ENCODE measurements at places on chromosomes 12 and 14.

DNA sequence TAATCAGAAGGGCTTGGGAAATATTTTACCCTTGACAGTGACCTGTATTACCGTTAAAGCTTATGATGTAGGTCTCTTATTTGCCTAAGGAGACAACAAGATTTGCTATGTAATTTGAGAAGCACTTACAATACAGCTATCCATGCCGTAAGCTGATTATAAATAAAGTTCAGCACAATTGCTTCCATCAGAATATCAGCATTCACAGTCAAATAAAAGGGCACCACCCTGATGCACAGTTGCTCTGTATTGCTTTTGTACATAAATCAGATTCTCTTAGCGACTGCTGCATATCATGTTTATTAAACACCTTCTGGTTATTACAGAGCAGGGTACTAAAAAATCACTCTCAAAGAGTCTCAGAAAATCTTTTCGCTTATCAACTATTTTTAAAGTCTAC is 67.3 kb upstream of the VRK1 start:
- no peak for DNase-seq

DNA sequence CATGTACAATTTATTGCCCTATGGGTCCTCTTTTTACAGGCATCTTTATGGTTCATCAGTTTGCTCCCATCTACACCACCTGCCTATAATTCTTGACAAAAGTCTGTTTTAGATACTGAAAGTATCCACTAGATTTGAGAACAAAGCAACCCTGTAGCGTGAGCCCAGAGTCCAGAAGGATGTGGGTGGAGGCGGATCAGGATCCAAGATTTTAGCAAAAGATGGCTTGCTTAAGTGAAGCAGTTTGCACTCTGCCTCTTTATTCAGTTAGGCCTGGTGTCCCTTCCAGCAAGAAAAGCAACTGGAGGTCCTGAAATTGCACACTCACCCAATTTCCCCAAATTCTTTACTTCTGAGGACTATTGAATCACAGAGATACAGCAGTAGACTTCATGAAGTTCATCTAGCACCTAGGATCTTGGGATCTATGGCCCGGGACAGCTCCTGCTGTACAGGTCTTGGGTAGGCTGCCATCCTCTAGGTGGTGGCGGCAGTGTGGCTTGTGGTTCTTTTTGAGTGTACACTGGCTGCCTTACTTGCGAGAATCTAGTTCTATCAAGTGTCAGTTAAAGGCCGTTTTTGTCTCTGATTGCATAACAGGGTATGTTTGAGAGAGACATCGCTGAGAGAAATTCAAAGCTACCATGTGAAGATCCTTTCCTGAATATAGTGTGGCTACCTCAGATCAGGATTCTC is 873.2 kb downstream of the NRXN3 start:
- DNase-seq: no peak

DNA sequence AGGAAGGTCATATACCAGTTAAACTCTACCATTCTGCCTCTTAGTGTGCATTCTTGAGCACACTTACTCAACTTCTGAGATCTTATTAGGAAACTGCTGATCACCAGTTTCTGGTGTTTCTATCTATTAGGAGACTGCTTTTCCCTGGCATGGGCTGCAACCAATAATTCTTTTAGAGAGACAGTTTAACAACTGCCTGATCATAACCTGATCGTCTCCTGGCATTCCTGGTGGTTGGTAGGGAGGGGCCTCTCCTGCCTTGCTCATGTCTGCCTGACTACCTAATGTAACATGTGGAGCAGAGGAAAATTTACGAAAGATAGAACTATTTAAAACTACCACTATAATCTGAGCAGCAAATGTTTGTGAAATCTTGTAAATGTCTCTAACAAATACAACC is 75.3 kb upstream of the MGAT4C start:
- DNase-seq: no peak

DNA sequence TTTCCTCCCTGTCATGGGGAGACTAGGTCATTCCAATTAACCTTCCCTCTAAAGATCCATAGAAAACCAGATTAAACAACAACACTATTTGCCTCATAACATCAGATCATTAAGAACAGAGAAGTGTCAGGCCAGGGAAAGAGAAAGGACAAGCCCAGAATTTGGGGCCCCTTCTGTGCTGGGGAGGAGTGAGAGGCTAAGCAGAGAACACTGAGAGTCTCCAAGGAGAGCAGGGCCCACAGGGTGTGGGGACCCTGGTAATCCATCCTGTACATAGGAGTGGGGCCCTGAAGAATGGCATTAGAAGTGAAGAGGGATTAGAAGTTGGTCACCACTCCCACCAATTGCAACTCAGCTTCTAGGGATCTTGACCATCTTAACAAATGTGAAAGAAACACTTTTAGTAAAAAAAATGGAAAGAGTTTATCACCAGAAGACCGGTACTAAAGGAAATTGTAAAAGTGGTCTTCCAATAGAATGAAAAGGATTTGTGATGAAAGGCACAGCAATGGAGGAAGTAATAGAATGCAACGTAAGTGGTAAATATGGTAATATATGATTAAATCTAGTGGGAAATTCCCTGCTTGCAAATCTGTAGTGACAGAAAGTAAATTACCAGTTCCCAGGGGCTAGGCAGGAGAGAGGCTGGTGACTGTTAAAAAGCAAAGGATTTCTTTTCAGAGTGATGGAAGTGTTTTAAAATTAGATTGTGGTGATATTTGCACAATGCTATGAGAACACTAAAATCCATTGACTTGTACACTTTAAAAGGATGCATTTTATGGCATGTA is 14.0 kb upstream of the TMTC1 start:
- DNase-seq: no peak

DNA sequence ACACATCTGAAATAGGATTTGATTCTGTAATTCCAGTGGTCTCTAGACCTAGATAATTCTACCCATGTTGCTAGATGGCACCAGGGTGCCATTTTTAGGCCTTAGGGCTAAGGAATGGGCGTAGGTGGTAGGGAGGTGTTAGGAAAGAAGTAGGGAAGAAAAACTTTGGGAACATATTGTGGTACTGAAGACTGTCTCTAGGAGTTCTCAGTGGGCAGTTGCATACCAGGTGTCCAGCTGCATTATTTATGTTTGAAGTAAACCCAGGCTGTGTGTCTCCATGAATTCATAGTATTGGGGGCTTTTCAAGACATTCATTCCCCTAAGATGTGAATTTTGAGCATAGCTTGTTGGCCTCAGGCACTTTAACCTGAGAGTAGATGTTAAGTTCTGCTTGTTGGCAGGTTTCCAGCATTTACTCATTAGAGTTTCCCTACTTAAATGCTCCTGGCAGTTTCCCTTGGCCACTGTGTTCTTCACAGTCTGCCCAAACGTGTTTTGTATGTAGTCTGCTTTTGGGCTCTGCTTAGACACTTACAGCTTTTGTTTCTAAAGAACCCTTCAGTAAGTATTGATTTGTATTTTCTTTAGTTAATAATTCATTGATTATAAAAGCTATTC is 31.5 kb upstream of the CCT2 start:
- peak; percentile 59 for DNase-seq

DNA sequence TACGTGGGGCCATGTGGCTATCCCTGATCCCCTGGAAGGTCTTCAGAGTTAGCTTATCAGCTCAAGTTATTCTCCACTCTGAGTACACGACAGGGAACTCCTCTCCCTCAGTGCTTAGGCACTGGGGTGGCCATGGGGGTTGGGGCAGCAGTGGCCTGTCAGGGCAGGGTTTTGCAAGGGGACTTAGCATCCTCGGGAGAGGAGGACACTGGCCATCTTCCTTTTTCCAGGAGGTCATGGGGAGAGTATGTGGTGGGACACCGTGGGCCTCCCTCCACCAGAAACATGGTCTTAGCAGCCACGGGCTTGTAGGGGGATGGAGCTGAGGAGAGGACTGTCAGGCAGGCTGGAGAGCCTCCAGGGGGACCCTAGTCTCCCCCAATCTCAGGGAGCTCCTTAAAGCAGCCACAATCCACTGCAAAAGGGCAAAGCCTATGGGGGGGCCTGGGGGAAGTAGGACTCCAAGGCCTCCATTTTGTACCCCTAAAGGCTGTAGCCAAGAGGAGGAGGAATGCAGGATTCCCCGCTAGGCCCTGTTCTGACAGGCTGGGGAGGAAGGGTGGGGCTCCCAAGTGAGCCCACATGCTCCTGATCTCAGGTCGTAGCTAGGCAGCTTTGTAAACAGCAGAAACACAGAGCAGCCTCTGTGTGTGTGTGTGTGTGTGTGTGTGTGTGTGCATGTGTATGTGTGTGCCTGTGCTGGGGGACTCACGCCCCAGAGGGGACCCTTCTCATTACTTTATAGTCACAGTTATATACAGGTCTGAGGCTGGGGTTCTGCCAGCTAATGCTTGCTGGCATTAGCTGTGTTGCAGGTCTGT is 36.6 kb downstream of the KRT80 start:
- DNase-seq: no peak

- no peak for DNase-seq
These were observed 699.7 kb upstream of the TBX3 start for GRCh38 chr12:115383668-115384067.

GRCh38 chr14:41096131-41096530 is 510.5 kb upstream of the LRFN5 start:
- DNase-seq: no peak

- DNase-seq: no peak
These were observed 9.0 kb downstream of the MARS1 start for GRCh38 chr12:57496822-57497221.

DNA sequence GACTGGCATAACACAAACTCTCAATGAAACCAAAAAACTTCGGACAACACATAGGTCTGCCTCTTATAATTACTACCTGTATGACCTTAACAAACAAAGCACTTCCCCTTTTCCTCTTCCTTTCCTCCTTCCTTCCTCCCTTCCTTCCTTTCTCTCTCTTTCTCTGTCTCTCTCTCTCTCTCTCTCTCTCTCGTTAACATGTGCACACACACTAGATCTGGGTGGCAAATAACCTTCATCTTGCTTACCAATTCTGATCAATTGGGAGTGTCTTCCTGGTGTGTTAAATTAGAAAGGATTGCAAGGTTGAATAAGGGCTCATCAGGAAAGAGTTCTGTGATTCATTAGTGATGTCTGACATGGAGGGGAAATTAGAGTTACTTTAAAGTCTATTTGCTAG is 307.8 kb upstream of the PRKD1 start:
- no peak for DNase-seq

DNA sequence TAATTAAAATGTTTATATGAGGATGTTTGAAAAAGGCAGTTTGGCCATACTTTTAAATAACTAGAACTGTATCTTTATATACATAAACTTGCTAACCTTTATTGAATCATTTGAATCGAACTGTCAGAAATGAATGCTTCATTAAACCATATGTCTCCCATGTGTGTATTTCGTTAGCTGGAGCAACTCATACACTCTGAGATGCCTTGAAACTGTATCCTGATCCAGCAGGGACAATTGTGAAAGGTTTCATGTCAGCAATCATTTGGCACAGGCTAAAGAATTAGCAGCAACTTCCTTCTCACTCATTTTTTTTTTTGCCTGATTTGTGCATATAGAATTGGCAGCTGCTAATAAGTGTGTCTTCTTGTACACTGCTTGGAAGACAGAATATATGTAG is 109.9 kb downstream of the NAV3 start:
- DNase-seq: peak; percentile 84

DNA sequence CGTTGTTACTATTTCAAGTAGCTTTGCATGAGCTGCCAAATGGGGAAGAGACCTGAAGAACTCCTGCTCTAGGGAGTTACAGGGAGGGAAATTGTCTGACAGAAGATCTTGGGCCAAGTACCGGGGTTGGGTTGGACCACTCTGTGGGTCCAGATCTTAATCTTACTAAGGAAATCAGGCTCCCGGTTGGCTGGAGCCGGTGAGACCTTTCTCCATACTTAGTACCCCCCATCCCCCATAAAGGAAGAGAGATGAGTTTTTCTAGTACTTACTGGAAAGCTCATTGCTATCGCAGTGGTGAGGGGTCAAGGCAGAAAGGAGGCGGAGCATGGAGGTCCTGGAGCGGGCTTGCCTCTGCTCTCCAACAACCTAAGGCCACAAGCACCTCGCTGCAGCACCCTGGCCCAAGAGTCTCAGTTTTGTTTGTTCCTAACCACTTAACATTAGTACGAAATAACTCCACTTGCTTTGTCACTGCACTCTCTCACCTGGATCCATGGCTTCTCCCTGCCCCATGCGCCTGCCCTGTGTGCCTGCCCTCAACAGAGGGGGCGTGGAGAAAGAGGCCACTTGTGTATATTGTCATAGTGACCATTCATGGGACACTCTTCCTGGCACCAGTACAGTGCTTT is 6.8 kb upstream of the UNC119B start:
- DNase-seq: no peak

DNA sequence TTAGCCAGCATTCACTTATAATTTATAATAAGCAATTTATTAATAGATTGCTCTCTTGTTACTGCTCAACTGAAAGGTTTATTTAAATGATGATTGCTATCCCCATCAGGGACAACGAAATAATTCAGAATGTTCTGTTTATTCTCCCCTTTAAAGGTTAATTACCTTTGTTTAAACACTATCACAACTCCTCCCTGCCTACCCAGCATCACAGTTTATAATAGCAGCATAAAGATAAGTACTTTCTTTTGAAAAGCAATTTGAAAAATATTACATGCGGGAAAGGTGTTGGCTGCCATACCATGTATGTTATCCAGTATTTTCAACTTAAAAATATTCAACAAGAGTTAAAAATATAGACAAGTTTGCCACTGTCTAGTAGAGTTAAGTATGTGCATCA is 30.6 kb downstream of the SCAF11 start:
- DNase-seq: no peak

GRCh38 chr12:9064815-9065606 is 50.7 kb downstream of the A2M start:
- DNase-seq: peak; percentile 58

DNA sequence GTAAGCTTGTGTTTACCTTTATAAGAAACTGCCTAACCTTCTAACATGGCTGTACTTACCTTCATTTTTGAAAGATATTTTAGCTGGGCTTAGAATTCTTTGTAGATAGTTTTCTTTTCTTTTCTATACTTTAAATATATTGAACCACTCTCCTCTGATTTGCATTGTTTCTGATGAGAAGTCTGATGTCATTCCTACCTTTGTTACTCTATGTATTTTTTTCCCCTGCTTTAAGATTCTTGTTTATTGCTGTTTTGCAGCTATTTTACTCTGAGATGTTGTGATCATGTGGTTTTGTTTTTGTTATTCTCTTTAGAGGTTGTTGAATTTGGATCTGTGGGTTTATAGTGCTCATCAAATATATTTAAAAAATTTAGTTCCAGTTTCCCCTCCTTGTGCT is 31.8 kb downstream of the CNOT2 start:
- no peak for DNase-seq

- no peak for DNase-seq
These were observed 4.0 kb upstream of the NUAK1 start for GRCh38 chr12:106142591-106143261.

GRCh38 chr14:104314251-104314941 is 176.0 kb downstream of the KIF26A start:
- no peak for DNase-seq

All from foreskin fibroblast (primary cell).